ENCODE measurements at places on chromosomes 4 and X.

DNA sequence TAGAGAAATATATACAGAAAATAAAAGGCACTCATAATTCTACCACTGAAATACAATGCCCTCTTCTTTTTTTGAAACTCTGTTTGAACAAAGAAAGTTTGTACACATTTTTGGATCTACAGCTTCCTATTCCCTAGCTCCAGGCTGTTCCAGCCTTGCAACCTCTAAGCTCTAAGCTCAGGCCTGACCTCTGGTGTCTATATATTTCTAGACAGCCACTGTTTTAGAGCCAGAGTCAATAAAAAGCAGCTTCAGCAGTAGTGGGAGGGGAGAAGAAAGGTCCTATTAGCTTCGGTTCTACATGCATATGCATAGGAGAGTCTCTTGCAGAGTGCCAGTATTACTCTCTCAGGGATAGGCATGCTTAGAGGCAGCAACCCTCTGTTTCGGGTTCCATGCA lies 39.7 kb downstream of the CLDN2 start:
- peak; percentile 71 for DNase-seq

GRCh38 chr4:107994894-107995293 lies 5.2 kb downstream of the HADH start:
- DNase-seq, result no peak

GRCh38 chrX:111869639-111870034 lies 6.3 kb upstream of the TRPC5OS start:
- DNase-seq, result peak; percentile 57

GRCh38 chr4:44210750-44211149 lies 237.9 kb downstream of the KCTD8 start:
- no peak for DNase-seq

DNA sequence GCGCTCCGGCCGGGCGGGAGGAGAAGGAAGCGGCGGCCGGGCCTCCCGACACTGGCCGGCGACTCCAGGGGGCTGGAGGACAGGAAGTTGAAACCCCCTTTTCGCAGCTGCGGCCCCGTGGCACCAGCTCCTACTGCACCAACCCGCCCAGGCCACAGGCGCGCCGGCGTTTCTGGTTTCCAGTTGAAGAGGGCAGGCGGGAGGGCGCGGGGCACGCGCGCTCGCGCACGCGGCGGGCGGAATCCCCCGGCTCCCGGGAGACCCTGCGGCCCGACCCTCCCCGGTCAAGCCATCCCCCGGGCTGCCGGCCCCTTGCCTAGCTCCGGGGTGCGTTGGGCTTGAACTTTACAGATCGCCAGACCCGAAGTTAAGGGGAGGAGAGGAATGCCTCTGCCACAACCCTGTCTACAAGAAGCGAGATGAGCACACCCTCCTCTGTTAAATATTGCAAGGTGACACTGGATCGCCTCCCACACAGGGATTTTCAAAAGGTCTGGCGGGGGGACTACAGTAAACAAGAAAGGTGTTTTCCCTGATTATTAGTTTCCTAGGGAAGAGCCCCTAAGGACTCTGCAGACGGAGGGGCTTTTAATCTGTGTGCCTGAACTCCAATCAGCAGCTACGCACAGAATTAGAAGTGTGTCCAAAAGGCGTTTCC lies 1.4 kb downstream of the ELOVL6 start:
- peak; percentile 75 for DNase-seq

- peak; percentile 84 for DNase-seq
Measured at GRCh38 chr4:6892190-6892908, 17.3 kb upstream of the TBC1D14 start.

- DNase-seq, result no peak
Measured at GRCh38 chr4:72529148-72529822, 39.7 kb downstream of the ADAMTS3 start.

GRCh38 chrX:104253567-104254441 lies 929 bp downstream of the ESX1 start:
- DNase-seq, result peak; percentile 75

DNA sequence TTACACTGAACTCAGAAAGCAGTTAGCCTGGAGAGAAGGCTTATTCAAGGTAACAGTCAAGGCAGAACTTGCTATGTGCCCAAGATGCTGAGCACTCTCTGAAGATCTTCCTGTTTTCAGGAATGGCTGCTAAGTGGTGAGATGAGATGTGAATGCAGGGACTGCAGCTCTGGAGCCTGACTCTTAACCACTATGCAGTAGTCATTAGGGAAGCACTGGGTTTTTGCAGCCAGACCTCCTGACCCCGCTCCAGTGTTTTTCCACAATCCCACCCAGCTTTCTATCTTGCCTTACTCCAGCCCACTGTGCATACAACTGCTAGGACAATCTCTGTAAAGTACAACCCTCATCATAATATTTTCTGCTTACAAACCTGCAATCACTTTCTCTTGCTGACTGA lies 95.2 kb upstream of the LNX1 start:
- DNase-seq, result no peak

DNA sequence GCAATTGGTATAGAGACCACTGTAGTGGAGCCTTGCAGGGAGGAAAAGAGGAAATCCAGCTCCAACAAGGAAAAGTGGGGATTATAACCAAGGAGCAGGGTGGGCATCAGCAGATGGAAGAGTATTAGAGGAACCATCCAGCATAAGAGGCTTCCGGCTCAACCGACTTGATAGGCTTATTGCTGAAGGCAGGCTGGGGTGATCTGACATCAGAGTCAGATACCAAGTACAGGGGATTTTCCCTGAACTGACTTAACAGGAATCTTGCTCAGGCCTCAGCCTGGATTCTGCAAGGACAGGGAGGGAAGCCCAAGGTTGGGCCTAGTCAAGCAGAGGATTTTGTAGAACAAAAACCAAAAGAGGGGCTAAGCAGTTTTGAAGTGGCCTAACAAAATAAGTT lies 129.6 kb downstream of the DCLK2 start:
- DNase-seq, result no peak

DNA sequence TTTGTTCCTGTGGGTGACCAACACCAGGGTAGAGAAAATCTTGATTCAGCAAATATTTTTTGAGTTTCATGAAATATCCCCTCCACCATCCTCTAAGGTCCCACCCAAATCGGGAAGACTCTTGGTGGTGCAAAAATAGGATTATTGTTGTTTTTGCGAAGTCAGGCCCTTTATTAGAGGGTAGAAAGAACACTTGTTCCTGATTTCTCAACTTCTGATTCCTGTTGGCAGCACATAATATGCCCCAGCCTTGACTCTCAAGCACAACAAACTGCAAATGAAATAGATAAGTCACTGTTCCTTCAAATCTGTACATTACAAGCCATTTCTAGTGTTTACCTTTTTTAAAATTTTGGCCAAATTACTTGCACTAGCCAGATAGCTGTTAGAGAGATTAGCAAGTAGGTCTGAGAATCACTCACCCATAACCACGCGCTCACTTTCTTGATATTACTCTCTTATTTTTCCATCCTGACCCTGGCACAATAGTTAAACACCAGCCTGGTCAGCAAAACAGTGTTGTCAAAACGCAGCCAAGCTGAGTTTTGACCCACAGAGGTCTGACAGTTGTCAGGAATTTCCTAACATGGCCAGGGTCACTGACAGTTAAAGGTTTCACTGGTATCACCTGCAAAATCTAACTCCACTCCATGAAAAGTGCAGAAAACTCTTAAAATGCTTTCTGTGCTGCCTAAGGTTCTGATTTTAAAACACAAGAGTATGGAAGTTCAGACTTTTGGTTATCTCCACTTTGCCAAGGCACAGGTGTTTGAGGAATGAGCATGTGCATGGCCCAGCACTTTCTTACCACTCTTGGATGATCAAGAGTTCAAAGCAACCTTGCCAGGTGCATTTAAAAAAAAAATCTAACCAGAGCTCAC lies 69.8 kb downstream of the RBM47 start:
- DNase-seq, result no peak

DNA sequence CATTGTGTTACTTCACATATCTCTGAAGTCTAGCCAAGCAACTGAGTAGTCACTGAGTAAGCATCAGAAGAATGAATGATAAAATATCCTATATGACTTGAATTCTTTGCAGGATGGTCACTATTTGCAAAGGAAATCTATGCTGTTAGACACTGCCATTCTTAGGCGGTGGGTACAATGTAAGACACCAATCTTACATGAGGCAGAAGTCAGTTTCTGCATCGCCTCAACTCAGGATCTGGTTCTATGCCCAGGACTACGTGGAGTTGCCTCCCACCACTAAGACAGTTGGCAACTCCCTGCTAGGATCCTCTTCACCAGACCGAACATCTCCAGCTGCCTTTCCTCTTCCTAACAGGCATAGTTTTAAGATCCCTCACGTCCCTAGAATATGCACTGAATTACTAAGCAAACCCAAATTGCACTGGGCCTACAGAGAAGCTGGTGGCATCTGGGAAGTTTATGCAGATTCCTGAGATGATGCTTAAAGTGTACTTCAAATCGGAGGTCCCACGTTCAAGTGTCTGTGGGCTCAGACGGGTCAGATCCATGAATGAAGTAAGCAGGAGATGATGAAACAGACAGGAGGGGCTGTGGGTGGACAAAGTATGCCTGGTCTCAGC lies 45.6 kb downstream of the SEL1L3 start:
- DNase-seq, result no peak
